Stimulated activated effector memory CD8-positive, alpha-beta T cell treated with anti-CD3 and anti-CD28 coated beads, Interleukin-12 subunit alpha, Interleukin-12 subunit beta, amount 100 ng/mL, for 72 hours (primary cell): ENCODE measurements at places on chromosomes 3 and 15.

DNA sequence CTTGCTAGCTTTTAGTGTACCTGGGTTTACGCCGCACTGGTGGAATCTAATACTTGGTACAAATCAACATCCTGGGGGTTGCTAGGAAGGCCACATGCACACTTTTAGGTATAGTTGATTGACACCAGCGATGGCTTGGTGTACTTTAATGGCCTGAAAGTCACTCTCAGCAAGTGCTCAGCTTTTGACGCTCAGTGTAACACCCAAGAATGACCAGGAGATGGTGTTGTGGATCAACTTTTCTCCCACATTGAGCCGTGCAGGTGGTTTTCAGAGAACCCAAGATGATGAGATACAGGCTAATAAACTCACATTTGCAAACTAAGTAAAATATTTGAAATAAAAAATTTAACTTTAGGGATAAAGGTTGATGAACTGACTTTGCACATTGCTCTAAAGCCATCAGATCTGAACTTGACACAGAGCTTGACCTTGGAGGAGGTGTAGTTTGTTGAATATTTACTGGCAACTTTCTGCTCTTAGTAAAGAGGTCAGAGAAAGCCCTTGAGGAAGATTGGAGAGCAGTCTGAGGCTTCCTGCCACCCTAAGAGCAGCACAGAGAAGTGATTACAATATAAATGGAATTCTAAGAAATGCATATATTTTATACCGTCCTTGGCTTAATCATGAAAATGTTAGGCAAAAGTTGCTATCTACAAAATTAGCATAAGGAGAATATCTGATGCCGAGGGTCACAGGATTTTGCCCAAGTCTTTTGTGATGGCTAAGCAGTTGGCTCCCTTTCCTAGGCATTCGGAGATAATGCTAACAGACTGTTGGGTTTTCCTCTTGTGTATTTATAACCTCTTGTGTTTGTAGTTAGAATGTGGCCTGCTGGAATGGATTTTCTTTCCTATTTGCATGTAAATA lies 143.4 kb upstream of the RASGRP1 start:
- DNase-seq: no peak

DNA sequence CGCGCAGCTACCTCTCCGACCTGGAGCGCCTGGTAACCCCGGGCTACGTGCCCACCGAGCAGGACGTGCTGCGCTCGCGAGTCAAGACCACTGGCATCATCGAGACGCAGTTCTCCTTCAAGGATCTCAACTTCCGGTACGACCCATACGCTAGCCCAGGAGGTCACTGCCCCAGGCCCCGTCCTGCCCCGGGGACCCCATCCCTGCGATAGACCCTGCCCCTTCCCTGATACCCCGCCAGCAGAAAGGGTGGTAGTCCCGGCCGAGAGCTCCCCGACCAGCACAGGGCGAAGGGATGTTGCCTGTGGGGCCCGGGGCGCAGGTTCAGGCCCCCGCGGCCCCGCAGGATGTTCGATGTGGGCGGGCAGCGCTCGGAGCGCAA lies 2.3 kb downstream of the GNAT1 start:
- no peak for DNase-seq

DNA sequence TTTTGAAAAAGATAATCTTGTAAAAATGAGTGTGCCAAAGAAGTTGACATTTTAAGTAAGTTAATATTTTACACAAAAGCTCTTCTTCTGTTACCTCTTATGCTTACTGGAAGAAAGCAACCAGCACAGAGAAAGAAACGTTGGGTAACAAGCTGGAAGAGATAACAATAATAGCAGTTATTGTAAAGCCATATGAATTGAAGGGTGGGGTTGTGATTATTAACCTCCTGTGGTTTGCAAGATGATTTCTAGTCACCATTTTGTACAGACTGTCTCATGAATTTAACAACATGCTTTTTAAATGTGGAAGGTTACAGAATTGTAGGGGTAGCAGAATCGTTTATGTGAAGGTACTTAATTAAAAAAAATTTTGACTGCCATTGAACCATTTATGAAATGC lies 9.2 kb downstream of the RAP2B start:
- no peak for DNase-seq

- no peak for DNase-seq
These were observed 106.5 kb downstream of the ZNF609 start for GRCh38 chr15:64566629-64567427.

- no peak for DNase-seq
These were observed 12.2 kb upstream of the ALDH1A3 start for GRCh38 chr15:100867433-100867832.

GRCh38 chr15:100150906-100151305 lies 190.9 kb downstream of the ADAMTS17 start:
- DNase-seq: no peak

DNA sequence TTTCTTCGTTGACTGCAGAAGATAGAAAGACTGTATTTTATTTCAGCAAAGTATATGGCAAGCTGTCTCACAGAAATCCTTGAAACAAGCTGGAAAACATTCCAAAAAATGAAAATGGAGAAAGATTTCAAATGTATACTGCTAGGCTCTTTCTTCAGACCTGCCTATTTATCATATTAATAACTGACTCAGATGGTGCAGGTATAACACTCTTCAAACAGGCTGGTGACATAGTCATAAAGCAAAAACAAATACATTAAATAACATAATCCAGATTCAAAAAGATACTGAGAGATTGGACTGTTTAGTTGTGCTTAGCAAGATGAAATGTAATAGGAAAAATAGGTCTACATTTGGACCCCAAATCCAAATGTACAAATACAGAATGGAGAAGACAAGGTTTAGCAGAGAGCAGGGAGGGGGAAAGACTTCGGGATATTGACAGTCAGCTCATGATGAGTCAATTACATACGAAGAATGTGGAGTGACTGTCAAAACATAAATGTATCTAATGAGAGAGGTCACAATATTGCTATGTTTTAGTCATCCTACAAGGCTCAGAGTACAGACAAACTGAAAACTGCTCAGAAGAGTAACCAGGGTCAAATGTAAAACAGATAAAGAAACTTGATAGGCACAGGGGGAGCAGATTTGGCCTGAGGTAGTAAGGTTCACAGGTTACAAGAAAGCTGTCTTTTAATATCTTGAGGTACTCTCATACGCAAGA lies 88.7 kb downstream of the DMXL2 start:
- no peak for DNase-seq

GRCh38 chr3:27978440-27978839 lies 256.3 kb upstream of the EOMES start:
- DNase-seq: no peak

- no peak for DNase-seq
These were observed 625.6 kb upstream of the NAALADL2 start for GRCh38 chr3:174233511-174233910.

DNA sequence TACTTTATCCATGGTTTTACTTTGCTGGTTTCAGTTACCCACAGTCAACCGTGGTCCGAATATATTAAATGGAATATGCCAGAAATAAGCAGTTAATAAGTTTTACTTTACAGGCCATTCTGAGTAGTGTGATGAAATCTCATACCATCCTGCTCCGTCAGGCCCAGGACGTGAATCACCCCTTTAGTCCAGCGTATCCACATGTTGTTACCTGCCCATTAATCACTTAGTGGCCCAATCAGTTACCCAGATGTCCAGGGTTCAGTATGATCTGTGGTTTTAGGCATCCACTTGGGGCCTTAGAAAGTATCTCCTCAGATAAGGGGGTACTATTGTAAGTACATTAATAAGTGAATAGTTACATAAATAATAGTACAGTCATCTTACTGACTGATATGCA lies 88.0 kb downstream of the TTBK2 start:
- DNase-seq: no peak

DNA sequence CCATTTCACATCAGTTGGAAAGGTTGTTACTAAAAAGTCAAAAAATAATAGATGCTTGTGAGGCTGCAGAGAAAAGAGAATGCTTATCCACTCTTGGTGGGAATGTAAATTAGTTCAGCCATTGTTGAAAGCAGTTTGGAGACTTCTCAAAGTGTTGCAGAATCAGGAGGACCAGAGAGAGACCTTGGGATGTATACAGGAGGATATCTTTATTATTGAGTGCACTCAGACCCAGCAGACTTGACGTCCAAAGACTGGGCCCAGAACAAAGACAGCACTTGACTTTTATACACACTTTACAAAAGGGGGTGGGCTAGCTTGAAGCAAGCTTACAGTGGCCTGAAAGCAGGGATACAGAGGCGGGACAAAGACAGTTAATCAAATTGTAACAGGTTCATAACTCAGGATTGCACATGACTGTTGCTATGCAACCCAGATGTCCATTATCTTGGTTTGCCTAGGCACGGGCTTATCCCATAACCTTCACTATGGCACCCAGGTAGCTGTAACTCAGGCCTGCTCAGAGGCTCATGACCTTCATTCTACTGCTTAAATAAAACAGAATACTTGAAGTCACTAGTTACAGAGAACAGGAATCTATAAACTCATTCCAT lies 127.7 kb downstream of the SPATA16 start:
- DNase-seq: no peak

DNA sequence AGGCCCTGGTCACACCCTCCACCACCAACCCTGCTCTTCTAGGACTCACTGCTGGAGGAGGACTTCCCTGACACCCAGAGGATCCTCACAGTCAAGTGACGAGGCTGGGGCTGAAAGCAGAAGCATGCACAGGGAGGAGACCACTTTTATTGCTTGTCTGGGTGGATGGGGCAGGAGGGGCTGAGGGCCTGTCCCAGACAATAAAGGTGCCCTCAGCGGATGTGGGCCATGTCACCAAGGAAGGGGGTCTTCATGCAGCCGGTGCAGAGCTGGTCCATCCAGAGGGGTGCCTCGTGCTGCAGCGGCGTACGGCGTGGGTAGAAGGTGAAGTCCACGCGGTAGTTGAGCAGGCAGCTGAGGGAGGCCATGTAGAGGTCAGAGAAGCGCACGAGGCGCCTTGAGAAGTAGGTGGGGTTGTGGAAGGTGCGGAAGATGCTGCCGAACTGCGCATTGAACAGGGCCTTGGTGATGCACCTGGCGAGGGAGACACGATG lies 9.4 kb downstream of the NT5DC2 start:
- no peak for DNase-seq

DNA sequence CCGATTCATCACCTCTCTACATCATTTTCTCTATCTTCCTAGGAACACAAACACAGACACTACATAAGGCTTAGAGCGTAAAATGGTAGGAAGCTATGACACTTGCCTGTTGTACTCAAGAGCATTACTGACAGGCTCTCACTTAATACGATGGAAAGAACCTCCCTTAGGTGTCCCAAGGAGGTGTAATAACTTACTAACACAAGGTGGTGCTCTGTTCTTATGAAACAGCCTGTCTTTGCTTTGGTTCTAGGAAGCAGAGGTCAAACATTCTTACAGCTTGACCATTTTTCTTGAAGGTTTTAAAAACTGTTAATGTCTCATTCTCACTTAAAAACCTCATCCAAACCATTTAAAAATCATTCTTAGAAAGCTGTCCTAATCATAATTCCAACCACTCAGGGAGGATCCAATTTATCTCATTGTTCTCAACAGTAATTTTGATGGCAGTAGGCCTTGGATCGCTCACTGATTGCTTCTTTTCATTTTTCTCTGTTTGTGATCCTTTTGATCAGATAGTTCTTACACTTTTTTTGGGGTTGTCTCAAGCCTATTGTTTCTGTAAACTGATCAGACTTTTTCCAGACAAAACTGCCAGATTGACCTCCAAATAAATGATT lies 317.8 kb upstream of the AGTR1 start:
- DNase-seq: no peak

DNA sequence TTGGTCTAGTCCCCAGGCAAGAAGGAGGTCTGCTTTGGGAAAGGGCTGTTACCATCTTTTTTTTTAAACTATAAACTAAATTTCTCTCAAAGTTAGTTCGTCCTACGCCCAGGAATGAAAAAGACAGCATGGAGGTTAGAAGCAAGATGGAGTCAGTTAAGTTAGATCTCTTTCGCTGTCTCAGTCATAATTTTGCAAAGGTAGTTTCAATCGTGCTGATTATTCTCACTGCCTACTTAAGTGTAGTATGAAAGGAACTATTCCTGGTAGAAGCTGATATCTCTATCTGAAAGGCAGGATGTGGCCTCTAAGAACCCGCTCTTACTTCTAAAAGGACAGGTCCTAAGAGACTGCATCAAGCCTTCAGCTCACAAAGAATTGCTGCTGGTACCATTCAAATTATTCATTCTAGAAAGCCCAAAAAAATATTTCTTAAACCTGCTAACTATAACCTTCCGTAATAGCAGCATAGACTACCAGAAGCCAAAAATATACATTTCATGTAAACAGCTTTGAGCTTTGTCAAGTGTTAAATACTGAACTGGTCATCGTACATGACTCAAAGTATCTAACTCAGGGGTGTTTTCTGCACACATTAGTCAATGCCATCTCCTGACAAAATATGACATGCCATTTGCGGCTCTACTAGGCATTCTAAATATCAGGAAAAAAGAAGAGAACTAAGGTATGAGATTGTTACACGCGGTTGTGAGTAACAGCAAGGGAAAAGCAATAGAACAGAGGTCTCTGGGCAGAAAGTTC lies 96.0 kb upstream of the CCDC80 start:
- DNase-seq: no peak

- DNase-seq: no peak
These were observed 126.1 kb downstream of the AQP9 start for GRCh38 chr15:58264053-58264971.

DNA sequence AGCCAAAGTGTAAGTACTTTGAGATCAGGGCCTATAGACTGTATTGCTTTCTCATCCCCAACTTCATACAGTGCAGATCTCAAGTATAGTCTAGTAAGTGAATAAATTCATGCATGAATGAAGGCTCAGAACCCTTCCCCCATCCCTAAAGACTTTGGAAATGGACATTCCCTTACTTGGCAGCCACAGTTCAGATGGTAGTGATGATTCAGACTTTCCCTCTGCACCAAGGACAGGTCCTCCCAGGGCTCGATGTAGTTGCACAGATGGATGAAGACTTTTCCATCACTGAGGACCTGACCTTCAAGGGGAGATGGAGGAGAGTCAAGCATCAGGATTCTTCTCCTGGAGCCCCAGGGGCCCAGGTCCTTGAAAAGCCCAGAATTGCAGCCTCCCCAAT lies 4.6 kb downstream of the TIMP4 start:
- no peak for DNase-seq

- DNase-seq: no peak
These were observed 50.8 kb upstream of the CTDSPL start for GRCh38 chr3:37810848-37811247.

DNA sequence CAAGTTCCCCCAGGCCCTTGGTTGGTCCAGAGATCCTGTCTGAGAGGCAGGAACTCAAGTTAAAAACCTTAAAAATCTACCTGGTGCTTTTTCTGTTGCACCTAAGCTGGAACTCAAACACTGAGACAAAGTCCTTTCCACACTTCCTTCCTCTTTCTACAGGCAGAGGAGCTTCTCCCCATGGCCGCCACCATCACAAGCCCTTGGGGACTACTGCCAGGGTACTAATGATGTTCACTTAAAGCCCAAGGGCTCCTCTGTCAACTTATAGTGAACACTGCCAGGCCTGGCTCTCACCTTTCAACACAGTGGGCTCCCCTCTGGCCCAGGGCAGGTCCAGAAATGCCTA lies 26.0 kb downstream of the TM4SF18 start:
- DNase-seq: no peak

DNA sequence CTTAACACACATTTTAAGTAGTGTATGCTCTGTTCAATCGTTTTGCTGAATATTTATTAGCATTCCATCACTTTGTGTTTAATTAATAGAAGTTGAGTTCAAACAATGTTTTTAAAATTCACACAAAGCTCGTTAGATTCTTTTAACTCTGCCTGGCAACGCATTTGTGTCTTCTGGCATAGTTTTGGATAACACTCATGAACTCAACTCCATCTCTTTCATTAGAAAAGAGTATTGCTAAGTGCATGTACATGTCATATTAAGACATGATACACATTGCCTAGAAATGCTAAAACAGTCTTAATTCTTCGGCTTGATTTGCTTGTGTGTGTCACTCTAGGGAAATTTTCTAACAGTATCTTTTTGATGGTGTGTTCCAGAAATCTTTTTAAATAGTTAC lies 15.7 kb downstream of the TSC22D2 start:
- DNase-seq: no peak
